ENCODE measurements at places on chromosomes 4 and X.

DNA sequence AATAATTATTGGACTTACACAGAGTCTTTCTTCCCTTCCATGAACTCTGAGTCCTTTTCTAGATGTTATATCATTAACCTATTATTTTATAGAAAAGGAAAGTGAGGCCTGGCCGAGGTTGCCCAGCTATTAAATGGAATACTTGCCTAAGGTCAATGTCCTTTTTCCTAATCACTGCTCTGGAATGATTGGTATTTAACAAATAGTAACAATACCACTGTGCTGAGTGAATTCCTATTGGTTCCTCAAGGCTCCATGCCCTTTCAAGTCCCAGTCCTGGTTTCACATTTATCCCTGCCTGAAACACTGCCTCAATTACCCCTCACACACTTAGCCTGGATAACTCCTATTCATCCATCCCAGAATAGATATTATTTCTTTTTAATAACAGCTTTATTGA lies 6.2 kb downstream of the TCEAL9 start:
- no peak for DNase-seq

GRCh38 chr4:75699299-75699698 lies 25.1 kb upstream of the USO1 start:
- no peak for DNase-seq

GRCh38 chr4:102641793-102642192 lies 119.0 kb downstream of the MANBA start:
- no peak for DNase-seq

DNA sequence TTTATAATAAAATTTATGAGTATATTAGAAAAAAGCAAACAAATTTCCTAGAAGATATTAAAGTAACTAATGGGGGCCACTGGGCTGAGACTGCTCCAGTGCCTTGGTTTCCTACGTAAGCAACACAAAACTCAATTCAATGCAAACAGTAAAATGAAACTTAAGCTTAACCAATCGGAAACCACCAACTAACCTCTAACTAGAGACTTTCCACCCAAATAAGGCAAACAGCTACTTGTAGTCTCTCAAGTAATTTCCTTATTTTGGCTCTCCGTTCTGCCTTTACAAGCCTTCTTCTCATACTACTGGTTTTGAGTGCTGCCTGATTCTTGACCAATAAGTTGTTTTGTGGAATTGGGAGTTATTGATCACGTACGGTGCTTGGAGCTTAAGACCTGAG lies 167.3 kb upstream of the VEGFC start:
- DNase-seq = no peak

GRCh38 chr4:159105761-159106243 lies 2.9 kb downstream of the RAPGEF2 start:
- no peak for DNase-seq

- DNase-seq = no peak
Measured at GRCh38 chr4:145099653-145100052, 1.5 kb downstream of the ABCE1 start.

DNA sequence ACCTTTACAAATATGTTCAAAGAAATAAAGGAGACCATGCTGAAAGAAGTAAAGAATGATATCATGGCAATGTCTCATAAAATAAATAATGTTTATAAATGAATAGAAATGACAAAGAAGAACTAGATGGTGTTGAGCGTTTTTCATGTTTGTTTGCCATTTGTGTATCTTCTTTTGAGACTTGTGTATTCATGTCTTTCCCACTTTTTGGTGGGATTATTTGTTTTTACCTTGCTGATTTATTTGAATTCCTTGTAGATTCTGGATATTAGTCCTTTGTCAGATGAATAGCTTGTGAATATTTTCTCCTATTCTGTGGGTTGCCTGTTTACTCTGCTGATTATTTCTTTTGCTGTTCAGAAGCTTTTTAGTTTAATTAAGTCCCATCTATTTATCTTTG lies 732.4 kb downstream of the FAT4 start:
- DNase-seq = no peak

GRCh38 chr4:183214912-183215488 lies 105.1 kb downstream of the CLDN22 start:
- no peak for DNase-seq

- DNase-seq = no peak
Measured at GRCh38 chr4:151417766-151418376, 8.9 kb downstream of the FHIP1A start.

DNA sequence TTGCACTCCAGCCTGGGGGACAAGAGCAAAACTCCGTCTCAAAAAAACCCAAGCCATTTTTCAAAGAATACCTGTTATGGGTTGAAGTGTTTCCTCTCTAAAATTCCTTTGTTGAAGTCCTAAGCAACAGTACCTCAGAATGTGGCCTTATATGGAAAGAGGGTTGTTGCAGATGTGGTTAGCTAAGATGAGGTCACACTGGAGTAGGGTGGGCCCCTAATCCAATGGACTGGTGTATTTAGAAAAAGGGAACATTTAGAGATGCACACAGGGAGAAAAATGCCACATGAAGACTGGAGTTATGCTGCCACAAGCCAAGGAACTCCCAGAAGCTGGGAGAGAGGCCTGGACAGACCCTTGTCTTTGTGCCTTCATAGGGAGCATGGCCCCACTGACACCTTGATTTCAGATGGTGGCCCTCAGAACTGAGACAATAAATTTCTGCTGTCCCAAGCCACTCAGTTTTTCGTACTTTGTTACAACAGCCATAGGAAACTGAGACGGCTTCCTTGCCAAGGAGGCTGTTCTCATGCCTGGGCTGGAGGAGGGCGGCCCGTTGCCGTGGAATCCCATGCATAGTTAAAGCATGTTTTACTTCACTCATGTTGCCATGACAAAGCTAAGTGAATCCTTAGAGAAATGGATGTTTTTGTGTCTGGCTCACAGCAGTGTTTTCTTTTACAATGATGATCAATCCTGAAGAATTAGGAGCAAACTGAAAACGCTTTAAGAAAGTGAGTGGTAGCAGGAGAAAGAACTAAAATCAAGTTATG lies 16.5 kb downstream of the TRAPPC2 start:
- no peak for DNase-seq

DNA sequence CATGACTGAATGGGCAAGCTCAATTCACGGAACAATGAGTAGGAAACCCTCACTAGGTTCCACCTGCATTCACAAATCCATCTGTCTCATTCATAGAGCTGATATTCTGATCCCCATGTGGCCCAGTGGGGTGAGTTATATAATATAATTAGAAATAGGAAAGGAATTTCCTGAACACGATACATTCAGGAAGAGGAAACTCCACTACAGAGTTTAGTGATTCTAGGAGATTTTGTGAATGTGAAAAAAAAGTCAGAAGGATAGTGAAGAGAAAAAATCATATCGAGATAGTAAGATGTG lies 471.2 kb downstream of the GASK1B start:
- DNase-seq = no peak

DNA sequence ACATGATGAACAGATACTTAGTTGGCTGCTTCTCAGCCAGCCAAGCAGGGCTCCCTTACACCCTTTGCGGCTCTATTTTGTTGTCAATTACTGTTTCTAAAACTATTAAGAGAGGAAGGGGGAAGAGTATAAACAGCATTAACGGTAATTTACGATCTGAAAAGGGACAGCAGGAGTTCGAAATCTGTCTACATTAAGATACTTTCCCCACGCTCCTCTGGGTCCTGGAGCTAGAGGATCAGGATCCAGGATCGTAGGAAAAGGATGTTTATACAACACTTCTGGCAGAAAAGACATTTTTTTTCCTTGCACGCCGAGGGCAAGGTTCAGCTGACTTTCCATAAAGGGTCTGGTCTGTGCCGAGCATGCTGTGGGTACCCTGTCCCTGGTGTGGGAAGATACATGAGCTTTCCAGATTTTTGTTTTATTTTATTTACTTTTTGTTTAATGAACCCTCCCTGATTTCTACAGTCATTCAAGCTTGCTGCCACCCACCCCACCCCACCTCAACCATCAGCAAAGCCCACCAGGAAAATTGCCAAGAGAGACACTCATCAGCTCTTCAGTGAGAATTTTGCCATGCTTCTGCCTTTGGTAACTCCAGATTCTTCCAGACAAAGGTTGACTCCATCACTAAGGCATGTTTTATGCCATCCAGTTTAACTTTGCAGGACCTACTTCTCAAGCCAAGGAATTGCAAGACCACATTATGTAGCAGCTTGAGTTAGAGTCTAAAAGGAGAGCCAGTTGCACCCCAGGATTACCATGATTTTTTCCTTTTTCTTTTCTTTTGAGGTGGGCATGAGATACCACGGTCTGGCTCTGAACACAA lies 188.1 kb downstream of the QDPR start:
- DNase-seq = no peak

- no peak for DNase-seq
Measured at GRCh38 chrX:15564981-15565579, 35.7 kb downstream of the ACE2 start.

DNA sequence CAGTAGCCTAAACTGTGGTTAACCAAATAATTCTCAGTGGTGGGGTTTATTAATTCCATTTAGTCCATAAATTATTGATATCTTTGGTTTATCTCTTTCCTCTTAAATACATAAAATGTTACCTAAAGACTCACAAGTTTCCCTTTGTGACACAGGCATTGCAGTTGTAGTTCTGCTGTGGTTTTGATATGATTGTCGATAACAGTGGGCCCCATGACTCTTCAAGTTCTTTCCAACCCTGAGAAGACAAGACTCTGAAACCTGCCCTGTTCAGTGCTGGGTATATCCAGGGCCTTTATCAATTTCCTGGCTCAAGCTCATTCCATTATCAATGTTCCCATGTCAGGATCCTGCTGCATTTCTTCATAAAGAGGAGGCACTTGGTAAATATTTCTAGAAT lies 117.9 kb upstream of the TBC1D9 start:
- DNase-seq = no peak

- DNase-seq = peak; percentile 24
Measured at GRCh38 chrX:78997870-78998558, 52.8 kb downstream of the P2RY10 start.

DNA sequence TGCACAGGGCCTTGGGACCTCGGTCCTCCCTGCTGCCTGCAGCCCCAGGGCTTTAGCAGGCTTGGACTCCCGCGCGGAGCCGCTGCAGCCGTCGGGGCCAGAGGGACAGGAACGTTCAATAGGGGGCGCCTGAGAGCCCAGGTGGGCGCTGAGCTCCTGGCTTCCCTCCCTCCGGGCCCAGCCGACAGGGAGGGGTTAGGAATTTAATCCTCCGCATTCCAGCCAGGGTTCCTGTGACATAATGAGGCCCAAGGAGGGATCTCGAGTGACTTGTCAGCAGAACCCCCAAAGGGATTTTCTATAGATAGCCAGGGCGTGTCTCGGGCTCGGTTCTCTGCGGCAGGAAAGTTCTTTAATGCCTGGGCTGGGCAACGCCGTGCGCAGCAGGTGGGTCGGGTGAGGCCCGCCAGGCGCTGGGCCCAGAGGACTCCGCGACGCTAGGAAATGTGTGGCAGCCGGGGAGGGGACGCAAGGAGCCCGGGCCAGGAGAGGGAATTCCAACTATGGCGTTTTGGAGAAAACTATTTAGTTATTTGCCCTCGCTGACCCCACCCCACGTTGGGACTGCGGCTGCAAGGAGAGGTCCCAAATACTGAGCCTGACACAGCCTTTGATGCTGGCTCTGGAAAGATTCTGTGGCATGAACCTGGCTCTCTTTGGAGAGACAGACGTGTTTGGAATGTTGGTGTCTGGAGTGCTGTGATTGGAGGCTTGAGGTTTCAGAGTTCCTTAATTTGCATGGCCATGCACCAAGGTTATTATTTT lies 285.2 kb upstream of the GATB start:
- DNase-seq = peak; percentile 33

DNA sequence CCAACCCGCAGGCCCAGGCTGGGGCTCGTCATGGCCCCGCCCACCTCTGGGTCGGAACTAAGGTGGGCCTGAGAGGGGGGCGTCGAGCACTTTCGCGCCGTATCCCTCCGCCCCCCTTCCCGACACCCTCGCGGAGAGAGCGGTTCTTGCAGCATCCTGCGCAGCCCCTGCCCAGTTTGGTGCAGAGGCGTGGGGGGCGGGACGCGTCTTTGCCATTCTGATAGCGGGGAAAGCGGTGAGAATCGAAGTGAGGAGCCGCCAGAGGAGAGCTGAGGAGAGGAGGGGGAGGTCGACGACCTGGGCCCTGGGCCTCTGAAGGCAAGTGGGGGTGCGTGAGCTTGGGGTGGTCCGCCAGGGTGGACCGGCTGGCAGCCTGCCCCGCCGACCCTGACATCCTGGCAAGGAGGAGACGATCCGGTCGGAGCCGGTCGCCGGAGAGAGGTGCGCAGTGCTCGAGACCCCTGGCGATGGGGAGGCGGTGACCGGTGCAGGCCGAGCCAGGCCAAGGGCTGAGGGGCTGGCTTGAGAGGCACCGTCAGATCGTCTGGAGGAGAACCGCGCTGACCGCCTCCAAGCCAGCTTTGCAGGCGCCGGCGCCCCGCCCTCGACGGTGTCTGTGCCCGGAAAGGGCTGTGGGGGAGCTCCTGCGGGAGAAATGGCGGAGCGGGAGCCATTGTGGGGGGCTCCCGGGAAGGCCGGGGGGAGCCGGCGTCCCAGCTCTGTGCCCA lies 25.5 kb downstream of the GPRASP3 start:
- DNase-seq = peak; percentile 26

Measured in activated T-cell treated with anti-CD3 and anti-CD28 coated beads, Interleukin-2, amount 50 U/mL, for 1 hour (primary cell).